ENCODE measurements at places on chromosomes 6 and 20. TPM values are rescaled to one million over a fixed set of nuclear protein-coding genes. Genes with fewer than 3 reads are reported as not detected.

The TPX2 gene
- polyA plus RNA-seq: not detected

- no peak for DNase-seq
These were observed 134.7 kb upstream of the CDYL start for GRCh38 chr6:4641461-4641860.

DNA sequence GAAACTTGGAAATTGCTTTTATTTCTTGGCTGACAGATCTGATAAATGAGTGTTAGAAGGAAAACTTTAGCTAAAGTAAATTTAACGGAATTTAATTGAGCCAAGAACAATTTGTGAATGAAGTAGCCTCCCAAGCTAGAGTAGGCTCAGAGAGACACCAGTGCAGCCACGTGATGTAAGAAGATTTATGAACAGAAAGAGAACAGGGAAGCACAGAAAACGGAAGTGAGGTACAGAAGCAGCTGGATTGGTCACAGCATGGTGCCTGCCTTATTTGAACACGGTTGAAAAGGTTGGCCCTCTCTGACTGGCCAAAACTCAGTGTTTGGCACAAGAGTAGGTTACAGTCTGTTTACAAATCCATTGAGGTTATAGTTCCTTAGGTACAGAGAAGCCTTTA lies 29.5 kb upstream of the IFNGR1 start:
- DNase-seq: peak; percentile 89

DNA sequence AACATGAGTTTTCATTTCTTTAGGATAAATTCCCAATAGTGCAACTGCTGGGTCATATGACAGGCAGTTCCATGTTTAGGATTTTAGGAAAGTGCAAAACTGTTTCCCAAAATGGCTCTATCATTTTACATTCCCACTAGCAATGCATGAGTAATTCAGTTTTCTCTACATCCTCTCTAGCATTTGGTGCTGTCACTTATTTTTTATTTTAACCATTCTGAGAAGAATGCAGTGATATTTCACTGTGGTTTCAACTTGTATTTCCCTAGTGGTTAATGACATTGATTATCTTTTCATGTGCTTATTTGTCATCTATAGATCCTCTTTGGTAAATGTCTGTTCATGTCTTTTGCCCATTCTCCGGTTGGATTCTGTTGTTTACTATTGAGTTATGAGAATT lies 82.7 kb downstream of the PHIP start:
- DNase-seq: no peak

GRCh38 chr6:170027647-170028043 lies 263.2 kb downstream of the DLL1 start:
- DNase-seq: no peak

- no peak for DNase-seq
These were observed 291.2 kb downstream of the ESR1 start for GRCh38 chr6:152098683-152099082.

DNA sequence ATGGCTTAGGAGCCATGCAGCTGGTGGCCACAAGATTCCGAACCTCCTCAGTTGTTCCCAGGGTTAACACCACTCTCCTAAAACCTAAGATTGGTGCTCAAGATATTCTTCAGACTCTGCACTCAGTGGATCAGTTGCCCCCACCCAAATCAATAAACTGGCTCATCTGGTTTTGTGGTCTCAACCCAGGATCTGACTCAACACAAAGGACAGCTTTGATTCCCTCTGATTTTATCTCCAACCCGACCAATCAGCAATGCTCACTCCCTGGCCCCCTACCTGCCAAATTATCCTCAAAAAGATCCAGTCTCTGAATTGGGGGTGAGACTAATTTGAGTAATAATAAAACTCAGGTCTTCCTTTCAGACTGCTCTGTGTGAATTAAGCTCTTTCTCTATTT lies 137.5 kb downstream of the EYS start:
- no peak for DNase-seq

All from CD14-positive monocyte (primary cell).